Mesendoderm (in vitro differentiated cells): ENCODE measurements at places on chromosomes 16 and 17.

DNA sequence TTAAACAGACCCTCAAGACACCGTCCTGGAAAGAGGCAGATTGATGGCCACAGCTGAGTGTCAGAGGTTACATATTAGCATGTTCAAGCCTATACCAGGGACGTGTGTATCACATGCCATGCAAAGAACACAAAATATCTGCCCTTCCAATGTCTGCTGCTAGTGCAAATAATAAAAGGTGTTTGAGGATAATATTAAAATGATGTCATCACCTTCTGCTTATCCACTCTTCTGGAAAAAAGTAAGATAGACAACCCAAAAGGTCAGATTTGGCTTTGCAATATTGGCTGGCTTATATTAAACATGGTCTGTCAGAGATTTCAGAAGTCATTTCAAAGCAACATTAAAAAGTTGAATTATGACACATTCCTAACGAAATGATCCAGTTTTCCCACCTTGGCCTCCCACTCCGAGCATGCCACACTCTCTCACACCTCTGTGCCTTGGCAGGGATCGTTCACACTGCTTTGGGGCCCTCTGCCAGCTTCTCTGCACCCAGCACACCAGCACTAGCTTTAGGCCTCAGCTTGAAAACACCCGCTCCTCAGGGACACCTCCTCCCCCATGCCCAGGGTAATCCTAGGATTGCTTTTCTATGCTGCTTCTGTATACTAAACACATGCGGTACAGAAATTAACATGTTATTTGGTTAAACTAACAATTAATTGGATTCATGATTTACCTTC, 248.2 kb downstream of the NTN1 start:
- DNase-seq = no peak

DNA sequence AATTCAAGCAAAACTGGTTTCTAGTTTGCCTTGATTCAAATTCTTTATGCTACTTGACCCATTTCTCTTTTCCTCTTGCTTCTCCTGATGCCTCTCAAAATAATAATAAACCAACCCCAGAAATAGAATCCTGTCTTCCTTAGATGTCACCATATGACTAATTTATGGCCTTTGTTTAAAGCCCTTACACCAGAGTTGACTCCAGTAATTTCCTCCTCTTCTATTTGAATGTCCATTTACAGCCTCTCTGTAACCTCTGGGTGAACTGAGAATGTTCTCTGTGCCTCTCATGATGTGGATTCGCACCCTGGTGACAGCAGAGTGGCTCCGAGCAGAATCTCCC, 31.5 kb downstream of the ZFHX3 start:
- no peak for DNase-seq

DNA sequence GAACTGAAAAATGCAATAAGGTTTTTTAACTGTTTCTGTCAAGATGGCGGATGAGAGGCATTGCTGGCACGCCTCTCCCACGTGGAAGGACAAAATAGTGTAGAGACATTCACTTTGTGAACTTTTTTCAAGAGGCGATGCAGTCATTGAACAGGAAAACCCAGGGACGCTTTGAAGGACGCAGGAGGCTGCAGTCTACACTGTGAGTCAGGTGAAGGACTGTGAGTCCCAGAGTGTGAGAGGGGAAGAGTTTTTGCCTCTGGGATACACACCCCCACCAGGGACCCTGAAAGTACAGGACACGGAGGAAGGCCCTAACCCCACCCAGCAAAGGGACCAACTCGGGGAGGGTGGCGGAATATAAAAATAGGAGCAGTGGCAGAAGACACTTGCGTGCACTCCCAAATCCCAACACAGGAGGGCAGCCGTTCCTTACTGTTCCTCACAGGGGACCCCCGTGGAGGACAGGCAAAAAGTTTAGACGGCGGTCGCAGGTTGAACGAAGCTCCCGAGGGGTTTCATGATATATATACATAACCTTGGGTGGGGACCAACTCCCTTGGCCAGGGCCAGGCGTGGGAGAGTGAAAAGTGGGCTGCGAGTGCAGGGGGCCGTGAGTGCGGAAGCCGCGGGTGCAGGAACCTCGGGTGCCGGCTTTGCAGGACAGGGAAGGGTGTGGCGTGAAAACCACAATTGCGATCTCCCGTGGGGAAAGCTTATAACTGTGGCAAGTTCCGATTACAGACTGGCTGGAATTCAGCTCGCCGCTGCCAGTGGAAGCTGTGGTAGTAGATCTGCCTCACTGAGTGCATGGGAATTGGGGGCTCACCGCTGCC, 82.0 kb upstream of the ALOX12 start:
- DNase-seq = peak; percentile 40

GRCh38 chr17:45334701-45335677, 18.2 kb upstream of the MAP3K14 start:
- DNase-seq = no peak

- DNase-seq = no peak
Observed at GRCh38 chr17:41178341-41178740, 320 bp upstream of the KRTAP4-2 start.
